ENCODE measurements at places on chromosomes 6 and 20.

GRCh38 chr20:8232332-8232731 lies 100.3 kb downstream of the PLCB1 start:
- DNase-seq: no peak

DNA sequence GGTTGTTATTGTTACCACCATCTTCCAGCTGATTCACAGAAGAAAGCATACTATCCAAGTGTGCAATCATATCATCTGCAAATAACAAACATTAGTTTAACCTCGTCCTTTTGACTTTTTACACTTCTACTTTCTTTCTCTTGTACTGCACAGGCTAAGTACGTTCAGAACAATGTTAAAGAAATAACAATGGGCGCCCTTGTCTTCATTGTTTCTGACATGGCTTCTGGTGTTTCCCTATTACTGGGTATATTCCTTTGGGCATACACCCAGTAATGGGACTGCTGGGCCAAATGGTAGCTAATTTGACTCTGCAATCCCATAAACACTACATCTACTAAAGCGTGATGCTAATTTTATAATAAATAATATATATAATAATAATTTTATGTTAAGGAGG lies 146.7 kb downstream of the GJA10 start:
- no peak for DNase-seq

DNA sequence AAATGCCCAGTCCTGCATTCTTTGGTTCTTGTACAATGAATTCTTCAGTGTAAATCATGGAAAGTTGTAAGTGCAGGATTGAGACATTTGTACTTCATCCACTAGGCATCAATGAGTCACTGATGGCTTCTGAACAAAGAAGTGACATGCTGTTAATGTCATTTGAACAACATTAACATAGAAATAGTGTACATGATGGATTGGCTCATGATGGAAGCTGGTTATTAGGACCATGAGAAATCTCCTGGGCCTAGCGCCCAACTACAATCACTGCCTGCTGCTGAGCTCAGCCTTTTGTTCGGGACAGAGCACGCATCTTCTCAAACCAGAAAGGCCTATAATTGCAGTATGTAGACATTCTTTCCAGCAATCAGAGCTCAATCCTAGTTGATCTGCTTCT lies 316.8 kb upstream of the TSHZ2 start:
- no peak for DNase-seq

GRCh38 chr20:9161311-9161710 lies 92.4 kb downstream of the PLCB4 start:
- no peak for DNase-seq

- DNase-seq: peak; percentile 78
Measured at GRCh38 chr20:62405108-62405980, 1.7 kb downstream of the CABLES2 start.

DNA sequence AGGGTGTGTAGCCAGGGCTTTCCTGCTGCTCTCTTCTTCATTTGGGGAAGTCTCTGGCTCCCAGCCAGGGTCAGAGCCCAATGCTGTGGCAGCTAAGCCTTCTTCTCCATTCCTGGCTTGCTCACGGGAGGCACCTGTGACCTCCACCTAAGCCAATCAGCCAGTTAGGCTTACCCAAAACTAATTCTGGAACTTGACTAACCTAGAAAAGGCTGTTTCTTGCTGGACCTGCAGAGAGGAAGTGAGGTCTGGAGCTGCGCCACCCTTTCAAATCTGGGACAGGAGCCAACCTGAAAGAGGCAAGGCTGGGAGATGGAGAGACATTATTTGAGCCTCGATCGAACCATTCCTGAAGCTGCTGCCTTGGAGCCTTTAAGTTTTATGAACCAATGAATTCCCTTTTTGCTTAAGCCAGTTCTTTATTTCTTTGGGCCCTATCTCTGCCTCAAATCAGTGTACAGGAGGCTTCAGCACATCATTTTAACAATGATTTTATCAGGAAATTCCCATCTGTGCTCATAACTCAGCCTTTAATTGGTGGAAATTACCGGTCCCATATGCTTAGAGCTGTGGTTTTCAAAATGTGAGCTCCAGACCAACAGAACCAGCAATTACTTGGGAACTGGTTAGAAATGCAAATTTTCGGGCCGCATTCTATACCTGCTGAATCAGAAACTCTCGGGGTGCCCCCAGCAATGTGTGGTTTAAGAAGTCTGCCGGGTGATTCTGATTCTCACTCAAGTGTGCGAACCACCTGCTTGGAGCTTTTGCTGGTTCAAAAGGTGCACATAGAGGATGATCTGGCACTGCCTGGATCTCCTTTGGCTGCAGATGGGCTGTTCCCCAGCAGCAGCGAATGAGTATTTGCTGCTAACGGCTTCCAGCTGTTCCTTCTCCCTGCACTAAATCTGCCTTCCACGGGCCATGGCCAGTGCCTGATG lies 97.4 kb upstream of the RNF24 start:
- DNase-seq: peak; percentile 37

DNA sequence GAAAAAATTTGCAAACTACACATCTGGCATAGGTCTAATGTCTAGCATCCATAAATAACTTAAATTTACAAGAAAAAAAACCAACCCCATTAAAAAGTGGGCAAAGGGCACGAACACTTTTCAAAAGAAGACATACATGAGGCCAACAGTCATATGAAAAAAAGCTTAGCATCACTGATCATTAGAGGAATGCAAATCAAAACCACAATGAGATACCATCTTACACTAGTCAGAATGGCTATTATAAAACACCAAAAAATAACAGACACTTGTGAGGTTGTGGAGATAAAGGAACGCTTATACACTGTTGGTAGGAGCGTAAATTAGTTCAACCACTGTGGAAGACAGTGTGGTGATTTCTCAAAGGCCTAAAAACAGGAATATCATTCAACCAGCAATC lies 33.7 kb upstream of the EPB41L2 start:
- DNase-seq: no peak

DNA sequence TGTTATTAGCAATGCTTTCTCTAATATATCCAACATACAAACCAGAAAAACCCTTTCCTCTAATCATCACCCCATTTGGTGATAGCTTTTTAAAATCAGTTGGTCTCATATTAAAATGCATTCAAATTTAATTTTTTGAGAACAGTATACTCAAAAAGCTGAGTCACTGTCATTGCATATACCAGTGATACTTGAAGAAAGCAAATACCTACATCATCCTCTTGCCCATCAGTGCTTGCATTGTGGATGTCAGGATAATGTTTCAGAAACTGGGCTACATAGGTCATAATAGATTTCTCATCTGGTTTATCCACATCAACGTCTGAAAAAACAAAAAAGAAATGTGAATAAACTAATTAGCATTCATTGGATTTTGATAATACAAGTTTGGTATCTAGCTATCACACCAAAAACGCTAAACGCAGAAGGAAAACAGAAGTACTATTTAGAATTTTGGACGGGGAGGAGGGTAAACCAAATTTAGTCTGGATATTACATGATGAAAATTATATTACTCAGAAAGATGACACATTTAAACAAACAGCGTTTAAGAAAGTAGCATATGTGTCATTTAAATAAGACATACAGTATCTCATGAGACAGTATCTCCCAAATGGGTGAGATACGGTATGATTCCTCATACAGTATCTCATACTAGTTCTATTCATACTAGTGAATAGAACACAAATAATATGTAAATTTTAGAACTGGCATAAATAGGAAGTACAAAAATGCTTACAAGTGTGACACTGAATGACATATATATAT lies 134.6 kb downstream of the SYNE1 start:
- DNase-seq: no peak

DNA sequence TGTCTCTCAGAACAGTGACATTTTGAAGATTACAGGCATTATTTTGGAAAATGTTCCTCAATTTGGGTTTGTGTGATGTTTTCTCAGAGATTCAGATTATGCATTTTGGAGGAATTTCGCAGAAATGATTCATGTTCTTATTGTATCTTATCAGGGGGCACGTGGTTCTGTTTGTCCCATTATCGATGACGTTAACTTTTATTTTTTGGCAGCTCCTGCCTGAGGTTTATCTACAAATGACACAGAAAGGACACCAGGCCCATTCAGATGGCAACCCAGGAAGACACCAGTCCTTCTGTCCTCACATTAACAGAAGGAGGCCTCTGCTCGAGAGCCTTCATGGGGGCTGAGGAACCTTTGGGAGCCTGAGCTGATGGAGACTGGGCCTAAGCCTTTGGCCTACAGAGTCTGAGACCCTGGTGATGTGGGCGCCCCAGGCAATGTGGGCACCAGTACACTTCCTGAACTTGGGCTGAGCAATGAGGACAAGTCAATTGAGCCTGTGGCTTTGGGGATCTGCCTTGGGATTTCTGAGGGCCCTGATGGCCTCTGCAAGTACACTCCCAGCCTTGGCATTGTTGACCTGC lies 41.2 kb upstream of the EZR start:
- DNase-seq: no peak

DNA sequence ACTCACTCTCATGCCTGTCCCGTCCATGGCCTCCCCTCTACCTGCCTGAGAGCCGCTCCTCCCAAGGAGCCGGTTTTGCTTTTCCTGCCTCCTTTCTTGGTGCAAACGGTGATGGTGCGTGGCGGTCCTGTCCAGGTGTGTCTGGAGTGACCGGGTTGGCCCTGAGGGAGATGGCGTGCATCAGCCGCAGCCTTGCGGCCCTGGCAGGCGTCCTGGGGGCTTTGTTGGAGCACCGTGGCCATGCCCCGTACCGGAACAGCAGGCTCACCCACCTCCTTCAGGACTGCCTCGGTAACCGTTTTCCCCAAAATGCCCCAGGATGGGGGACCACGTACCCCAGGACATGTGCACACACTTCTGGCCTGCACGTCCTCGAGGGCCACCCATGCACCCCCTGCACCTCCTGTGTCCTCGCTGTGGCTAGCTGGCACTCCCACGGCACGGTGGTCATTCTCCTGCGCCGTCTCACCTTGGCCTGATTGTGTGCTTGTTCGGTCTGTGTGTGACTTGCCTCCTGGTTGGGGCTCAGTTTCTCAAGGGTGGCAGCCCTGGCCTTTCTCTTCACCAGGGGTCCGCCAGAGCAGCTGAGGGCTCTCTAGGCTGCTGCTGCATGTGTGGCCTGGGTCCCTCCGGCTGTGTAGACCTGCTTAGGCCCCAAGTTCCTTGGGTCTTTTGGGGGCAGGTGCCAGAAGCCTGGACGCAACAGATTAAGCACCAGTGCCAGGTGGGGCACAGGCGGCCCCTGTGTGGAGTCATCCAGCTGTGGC lies 36.4 kb downstream of the FRMD1 start:
- DNase-seq: no peak

DNA sequence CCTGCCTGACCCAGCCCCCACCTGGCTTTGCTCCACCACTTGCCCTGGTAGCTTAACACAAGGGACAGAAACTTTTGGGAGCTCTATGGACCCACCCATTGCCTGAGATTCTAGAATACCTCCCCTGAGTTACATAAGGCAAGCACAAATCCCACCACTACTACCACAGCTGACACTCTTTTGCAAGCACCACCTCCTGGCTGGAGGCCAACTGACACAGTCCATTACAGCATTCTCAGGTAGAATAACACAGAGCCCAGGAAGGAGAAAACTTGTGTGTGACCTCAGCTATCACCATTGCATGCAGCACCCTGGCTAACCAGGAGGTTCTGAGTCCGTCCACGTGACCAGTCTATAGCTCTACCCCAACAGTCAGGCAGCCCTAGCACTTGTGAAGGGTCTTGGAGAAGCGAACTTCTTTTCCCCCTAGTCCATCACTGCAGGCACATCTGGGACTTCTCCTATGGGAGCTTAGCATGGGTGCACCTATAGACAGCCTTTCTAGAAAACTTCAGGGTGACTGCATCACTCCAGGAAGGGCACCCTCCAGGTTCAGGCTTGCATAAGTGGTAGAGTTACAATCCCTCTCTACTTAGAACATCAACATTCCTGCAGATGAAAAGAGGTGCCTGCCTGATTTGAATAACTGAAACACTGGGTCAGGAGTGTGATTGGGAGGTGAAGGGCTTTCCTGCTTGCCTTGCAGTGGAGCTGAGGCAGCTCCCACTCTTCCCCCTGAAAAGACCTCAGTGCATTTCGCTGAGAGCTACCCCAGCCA lies 30.1 kb downstream of the CITED2 start:
- DNase-seq: no peak

DNA sequence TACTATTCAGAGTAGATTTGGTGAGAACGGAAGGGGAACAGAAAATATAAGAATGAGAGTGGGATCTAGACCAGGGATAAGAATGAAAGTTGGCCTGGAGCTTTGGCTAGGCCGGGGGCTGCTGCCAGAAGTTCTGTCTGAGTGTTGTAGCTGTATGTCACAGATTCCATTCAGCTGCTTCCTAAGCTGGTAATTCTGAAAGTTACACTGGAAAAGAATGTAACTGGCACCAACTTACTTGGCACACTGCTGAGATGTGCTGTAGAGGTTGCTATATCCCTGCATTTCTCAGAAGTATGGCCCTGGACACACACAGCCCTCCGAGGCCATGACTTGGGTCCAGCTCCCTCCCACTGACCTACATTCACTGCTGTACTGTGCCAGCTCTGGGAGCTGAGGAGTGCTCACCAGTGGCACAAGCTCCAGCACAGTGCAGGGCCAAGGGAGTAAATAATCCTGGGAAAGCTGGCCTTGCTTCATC lies 25.8 kb upstream of the TMEM217 start:
- peak; percentile 92 for DNase-seq

- DNase-seq: no peak
Measured at GRCh38 chr6:18473755-18474154, 86.6 kb downstream of the RNF144B start.

DNA sequence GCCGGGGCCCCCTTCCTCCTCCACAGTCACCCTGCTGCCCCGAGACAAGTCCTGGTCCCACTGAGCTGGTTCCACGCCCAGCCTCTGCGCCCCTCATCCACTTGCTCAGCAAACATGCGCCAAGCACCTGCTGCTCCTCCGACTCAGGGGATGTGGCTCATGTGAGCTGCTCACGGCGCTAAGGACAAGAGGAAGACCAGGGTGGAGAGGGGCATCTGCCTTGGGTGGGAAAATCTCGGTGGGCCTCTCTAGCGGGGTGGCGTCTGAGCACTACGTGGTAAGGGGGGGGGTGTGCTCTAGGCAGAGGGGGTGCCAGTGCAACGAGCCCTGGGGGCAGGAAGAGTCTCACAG lies 4.5 kb downstream of the LAMA5 start:
- DNase-seq: no peak

DNA sequence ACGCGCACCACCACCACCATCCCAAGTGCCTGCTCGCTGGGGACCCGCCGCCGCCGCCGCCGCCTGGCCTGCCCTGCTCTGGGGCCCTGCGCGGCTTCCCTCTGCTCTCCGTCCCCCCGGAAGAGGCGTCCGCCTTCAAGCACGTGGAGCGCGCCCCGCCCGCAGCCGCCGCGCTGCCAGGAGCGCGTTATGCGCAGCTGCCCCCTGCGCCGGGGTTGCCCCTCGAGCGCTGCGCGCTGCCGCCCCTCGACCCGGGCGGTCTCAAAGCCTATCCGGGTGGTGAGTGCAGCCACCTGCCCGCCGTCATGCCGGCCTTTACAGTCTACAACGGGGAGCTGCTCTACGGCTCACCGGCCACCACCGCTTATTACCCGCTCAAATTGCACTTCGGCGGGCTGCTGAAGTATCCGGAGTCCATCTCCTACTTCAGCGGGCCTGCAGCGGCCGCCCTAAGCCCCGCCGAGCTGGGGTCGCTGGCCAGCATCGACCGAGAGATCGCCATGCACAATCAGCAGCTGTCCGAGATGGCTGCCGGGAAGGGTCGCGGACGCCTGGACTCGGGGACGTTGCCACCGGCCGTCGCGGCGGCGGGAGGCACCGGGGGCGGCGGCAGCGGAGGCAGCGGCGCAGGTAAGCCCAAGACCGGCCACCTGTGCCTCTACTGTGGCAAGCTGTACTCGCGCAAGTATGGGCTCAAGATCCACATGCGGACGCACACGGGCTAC lies 7.2 kb downstream of the PRDM13 start:
- DNase-seq: no peak

All from tibial artery (tissue), 4 donors.